ENCODE measurements at places on chromosomes 12 and 14.
A peak's percentile ranks its signal among the peaks of the same experiment; 100 is the strongest.

DNA sequence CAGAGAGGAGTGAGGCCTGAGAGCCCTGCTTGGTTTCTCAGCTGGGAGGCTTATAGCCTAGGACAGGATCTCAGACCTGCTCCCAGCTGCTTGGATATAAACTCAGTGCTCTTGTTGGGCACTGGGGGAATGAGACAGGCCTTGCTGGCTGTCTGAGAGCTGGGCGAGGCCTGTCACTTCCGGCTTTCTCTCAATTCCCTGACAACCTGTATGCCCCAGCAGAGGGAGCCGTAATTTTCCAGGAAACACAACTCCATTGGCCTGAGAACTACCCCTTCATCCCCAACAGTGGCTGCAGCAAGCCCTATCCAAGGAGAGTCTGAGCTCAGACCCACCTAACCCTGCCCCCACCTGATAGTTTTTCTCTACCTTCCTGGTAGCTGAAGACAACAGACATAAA, 258.3 kb upstream of the STXBP6 start:
- no peak for DNase-seq

GRCh38 chr14:38972511-38972910, 130.5 kb downstream of the SEC23A start:
- DNase-seq = no peak

GRCh38 chr12:121441555-121441954, 41.6 kb downstream of the RNF34 start:
- peak; percentile 40 for DNase-seq

GRCh38 chr12:1864867-1865266, 44.5 kb downstream of the LRTM2 start:
- DNase-seq = no peak

- DNase-seq = no peak
Measured at GRCh38 chr14:93582516-93582915, 151.8 kb downstream of the UNC79 start.

- DNase-seq = no peak
Measured at GRCh38 chr14:89723930-89724627, 230.5 kb downstream of the EFCAB11 start.

GRCh38 chr12:16636435-16637055, 30.6 kb upstream of the LMO3 start:
- DNase-seq = no peak

DNA sequence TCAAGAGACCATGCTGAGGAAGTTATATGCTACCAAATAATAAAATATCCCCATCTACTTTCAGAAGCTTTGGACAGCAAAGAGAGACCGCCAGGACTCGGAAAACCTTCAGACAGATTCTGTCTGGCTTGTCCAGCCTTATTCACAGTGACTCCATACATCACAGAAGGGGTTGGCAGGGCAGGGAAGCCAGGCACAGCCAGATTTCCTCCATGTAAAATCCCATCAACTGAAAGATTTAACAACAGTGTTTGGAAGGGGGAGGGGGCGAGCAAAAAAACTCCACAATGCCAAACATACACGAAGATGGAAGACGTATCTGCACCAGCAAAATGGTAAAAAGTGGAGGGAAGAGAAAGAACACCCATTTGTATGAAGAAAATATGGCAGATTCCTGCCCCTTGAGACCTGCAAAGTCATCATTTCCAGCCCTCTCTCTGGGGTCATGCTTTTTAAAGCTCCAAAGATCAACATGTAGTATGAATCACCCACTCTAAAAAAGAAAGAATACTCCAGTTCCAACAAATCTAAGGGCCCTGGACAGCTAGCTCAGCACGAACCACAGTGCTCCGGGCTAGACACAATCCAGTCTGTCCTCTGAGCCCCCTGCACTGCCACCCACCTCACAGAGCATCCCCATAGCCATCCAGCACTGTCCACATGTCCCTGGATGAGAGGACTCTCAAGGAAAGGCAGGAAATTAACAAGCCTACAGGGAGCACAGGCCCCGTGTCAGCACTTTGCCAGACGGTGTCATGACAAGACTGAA, 116.4 kb downstream of the DICER1 start:
- DNase-seq = no peak

DNA sequence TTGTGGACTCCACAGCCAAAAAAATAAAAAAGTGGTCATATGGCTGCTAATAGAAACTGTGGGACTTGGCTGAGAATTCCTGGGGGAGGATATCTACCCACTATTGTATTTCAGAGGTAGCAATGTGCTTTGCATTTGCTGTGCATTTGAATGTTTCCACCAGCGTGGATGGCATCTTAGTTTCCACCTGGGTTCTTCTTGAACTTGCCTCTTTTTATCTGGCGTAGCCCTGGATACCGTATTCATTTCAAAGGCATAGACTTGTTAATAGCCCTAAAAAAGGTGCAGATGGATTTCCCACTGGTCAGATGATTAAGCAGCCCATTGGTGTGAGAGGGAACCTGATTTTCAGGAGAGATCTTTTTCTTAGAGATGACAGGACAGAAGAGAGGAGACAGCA, 1.9 kb upstream of the MYF5 start:
- DNase-seq = no peak

- DNase-seq = no peak
Measured at GRCh38 chr14:29930283-29930682, 2.6 kb upstream of the PRKD1 start.

- no peak for DNase-seq
Measured at GRCh38 chr14:100944052-100944451, 40.5 kb upstream of the RTL1 start.

GRCh38 chr14:56185992-56186391, 67.8 kb downstream of the PELI2 start:
- peak; percentile 28 for DNase-seq

DNA sequence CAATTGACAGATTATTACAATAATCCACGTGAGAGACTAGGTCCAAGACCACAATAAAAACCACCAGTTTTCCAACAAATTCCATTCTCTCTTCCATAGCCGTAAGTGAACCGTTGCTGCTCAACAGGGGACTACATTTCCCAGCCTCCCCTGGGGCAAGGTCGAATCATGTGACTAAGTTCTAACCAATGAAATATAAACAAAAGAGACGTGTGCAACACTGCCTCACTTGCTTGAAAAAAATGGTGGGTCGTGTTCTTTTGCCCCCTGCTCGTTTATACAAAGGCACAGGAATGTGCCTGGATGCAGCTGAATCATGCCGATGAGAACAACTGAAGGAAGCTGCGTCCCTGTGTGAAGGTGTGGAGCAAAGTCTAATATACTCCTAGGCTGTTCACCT, 51.1 kb downstream of the HSPB8 start:
- peak; percentile 82 for DNase-seq

DNA sequence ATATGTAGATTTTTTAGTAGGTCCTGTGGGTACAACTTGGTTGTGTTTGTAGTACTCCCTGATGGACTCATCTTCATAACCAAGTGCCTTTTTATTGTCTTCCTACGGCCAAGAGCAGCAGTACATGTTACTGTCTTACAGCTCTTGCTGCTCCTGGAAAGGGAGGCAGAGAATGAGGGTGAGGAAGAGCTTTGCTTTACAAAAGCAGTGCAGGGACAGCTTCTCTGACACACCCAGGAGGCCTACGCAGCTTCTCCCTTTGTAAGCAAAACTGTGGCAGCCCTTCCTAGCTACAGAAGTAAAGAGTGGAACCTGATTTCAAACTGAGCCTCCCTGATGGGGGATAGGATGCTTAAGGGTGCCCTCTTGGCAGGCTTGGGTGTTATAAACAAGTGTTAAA, 18.6 kb downstream of the MYRFL start:
- no peak for DNase-seq

DNA sequence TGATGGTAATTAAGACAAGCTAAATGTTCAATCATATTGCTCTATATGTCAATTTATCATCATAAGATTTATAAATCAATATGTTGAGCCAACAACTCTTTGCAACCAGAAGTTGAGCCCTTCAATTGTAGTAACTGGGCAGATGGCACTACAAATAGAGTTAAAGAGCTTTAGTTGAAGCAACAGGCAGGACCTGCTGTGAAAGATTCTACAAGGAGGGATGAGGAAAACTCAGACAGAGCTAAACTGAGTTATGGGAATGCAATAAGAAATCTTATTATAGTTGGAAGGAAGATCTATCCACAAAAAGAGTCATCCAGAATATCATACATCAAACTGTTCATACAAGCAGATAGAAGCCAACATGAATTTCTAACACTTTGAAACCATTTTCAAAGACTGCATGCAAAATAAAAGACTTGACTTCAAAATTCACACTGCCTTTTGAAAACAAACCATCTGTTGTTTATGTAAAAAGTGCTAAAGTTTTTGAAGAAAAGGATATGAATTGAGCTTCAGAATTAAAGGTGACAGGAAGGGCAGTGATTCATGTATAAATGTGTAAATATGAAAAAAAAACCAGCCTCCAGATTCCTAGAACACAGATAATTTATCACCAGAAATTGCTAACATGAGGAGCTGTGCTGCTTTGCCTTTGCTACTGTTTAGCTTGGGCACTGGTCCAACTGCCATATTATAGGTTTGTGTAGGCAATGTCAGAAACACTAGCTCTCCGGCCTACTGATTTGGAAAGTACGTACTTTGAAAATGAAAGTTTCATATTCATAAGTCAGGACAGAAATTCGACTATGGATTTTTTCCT, 133.2 kb downstream of the SLC35F4 start:
- no peak for DNase-seq

DNA sequence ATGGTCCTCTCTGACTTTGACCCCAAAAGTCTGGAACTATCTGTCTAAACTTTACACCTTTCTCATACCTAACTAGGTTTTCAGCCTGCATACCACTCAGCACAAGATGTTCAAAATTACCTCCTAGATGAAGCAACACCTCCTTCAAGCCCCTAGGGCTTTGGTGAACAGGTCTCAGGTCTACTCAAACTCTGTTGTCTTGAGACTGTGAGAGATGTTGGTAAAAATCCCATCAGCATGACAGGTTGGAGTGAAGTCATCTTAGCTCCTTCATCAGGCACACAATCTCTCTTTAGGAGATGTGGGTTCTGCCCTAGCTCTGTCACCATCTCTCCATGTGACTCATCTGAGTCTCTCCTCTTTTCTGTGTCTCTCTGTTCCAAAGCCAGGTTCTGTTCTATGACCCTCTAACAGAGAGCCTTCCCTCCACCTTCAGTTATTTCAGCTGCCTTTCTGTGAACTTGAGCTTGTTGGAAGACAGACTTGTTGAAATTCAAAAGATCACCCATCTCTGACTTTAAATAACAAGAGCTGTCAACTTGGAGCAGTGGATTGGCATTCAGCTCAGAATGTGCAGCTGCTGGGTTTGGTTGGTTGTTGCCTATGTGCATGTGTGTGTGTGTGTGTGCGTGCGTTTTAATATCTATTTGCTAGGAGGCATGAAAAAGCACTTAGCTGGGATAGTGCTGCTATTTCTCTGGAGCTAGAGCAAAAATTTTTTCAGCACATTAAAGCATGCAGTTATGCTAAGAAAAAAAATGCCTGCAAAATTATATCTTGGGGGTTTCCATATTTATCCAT, 130.7 kb downstream of the CRACR2A start:
- no peak for DNase-seq

- DNase-seq = peak; percentile 82
Measured at GRCh38 chr14:24368562-24369252, 723 bp downstream of the NFATC4 start.

DNA sequence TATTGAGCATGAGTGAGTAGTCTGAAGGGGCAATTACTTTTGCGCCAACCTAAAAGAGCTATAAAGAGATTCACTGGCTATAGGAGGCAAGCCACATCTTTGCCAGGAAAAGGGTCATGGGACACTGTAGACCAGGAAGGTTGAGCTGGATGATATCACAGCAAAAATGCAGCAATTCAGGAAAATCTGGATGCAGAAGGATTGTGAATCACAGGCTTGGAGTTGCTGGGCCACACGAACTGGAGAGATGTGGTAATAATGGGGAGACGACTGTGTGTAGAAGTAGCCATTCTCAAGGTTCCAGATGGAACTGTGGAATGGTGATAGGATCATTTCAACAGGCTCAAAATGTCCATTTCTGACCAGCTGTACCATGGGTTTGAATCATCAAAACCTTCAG, 151.4 kb upstream of the DAAM1 start:
- no peak for DNase-seq

- DNase-seq = no peak
Measured at GRCh38 chr14:20498622-20499021, 6.7 kb upstream of the RNASE10 start.

- DNase-seq = no peak
Measured at GRCh38 chr12:12445165-12445881, 88.4 kb downstream of the BORCS5 start.

DNA sequence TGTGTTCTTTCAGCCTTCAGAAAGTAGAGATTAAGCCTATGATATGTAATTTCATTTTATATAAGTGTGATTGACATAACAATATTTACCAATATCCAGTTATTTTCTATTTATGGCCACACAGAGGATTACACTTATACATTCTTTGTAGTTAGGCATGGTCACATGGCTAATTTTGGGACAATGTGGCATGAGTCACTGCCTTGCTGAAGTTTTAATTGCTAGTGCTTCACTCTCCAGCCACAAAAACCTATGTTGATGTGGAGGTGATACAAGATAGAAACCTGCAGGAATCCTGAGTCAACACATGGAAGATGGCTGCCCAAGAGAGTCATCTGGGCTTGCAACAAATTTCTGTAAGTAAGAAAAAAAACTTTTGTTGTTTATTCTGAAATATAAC, 17.0 kb downstream of the CLEC14A start:
- no peak for DNase-seq

- no peak for DNase-seq
Measured at GRCh38 chr14:24100197-24100981, 6.3 kb downstream of the PCK2 start.

GRCh38 chr14:103738701-103739451, 23.3 kb downstream of the ZFYVE21 start:
- DNase-seq = no peak

DNA sequence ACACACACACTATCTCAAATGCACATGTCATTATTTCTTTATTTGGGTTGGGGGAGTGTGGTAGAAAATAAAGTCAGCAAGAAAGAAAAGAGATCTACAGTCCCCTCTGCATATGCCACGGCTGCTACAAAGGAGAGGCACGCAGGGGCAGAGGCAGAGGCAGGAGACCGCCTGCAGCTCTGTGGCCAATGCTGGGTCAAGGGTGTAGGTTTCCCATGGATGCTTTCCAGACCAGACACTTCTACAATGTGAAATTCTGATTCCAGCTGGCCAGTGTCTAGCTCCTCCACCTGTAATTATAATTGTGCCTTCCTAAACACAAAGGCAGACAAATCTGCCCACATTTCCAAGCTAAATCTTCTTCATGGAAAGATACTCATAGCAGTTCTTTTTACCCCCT, 19.2 kb downstream of the VPS37B start:
- DNase-seq = no peak

DNA sequence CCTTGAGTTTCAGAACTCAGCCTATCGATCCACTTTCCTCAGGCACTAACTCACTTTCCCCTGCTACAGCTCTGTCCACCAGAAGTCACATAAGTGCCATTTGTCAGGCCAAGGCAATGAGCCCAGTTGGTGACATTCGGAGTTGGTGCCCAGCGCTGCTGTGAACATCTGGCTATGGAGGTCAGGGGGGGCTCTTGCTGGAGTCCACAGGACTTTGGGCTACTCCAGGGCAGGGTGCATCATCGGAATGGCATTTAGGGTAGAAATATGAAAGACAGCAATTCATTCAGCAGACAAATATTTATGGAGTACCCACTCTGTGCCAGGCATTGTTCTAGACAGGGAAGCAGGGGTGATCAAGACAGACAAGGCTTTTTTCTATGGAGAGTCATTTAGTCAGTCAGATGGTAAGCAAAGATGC, 1.5 kb upstream of the PPP1CC start:
- no peak for DNase-seq

- DNase-seq = no peak
Measured at GRCh38 chr14:89626233-89626806, 209.3 kb upstream of the FOXN3 start.

All from BE2C (cell line).